NCI-H2227 treated with DMSO at 0.1 percent for 48 hours (cell line): ENCODE measurements at places on chromosomes 3 and 15.

GRCh38 chr3:188008582-188009213, 145.3 kb upstream of the LPP start:
- DNase-seq, result no peak

DNA sequence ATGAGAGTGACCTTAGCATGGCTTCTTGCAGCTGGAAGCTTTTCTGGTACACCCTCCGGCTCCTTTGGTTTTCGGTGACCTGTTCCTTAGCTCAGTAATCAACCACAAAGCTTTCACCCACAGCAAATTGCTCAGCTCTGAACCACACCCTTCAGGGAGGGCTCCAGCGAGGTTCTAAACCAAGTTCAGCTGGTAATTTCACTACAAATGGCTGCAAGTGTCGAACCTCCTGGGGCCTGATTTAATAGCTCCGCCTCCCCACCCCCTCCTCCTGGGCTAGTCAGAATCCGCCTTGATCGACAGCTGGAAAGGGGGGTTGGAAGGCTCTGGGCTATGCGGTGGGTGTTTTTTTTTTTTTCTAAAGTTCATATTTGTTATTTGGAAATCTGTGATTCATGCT, 150.9 kb upstream of the MCTP2 start:
- DNase-seq, result no peak

- DNase-seq, result no peak
Measured at GRCh38 chr3:4981294-4981664, 2.0 kb downstream of the BHLHE40 start.

GRCh38 chr3:152737021-152737908, 97.7 kb upstream of the P2RY1 start:
- no peak for DNase-seq

GRCh38 chr3:42898896-42899675, 6.9 kb upstream of the ZNF662 start:
- DNase-seq, result no peak

DNA sequence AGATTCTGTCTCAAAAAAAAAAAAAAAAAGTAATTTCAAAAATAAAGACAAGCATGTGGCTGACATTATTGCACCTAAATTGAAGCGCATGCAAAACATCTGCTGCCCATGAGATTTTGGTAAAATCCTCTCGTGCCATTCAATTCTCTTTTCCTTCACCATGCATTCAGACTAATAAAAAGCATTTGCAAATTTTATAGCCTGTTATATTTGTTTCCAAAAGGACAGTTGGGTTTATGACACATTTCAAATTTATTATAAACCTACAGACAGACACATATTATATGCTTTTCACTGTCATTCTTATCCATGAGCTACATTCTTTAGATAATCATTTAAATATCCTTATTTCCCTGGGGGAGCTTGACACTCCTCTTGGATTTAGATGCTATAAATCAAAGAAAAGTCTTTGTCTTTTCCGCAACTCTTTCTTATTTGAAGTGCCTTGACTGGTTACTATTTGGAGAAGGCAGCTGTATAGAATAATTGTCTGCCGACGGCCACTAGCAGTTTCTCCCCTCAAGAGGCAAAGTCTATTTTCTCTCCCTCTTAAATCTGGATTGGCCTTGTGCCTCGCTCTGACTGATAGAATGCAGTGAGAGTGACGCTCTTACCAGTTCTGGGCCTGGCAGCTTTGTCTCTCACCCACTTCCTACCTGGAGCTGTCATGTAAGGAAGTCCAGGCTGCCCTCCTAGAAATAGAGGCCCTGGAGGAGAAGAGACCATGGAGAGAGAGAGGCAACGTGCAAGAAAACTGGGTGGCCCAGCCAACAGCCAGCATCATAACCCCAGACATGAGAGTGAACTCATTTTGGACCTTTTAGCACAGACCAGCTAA, 6.8 kb upstream of the LRIG1 start:
- no peak for DNase-seq

DNA sequence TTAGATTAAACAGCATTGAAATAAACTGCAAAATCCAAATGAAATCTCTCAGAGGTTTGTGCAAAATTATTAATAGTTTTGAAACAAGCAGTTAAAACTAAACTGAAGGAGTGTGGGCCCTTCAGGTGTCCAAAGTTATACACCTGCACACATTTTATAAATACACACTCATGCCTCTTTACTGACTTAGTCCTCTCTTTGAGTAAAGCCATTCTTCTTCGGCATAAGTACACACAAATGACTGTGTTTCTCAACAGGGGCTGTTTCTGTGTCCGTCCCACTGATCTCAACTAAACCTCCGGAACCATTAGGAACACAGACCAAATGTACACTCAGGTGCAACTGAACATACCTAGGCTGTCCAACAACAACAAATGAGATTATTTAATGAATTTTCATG, 18.8 kb downstream of the MECOM start:
- DNase-seq, result no peak
